Activated naive CD8-positive, alpha-beta T cell treated with anti-CD3 and anti-CD28 coated beads, Interleukin-2, amount 50 U/mL, for 24 hours (primary cell): ENCODE measurements at places on chromosomes 1 and 21.
A peak's percentile ranks its signal among the peaks of the same experiment; 100 is the strongest.

DNA sequence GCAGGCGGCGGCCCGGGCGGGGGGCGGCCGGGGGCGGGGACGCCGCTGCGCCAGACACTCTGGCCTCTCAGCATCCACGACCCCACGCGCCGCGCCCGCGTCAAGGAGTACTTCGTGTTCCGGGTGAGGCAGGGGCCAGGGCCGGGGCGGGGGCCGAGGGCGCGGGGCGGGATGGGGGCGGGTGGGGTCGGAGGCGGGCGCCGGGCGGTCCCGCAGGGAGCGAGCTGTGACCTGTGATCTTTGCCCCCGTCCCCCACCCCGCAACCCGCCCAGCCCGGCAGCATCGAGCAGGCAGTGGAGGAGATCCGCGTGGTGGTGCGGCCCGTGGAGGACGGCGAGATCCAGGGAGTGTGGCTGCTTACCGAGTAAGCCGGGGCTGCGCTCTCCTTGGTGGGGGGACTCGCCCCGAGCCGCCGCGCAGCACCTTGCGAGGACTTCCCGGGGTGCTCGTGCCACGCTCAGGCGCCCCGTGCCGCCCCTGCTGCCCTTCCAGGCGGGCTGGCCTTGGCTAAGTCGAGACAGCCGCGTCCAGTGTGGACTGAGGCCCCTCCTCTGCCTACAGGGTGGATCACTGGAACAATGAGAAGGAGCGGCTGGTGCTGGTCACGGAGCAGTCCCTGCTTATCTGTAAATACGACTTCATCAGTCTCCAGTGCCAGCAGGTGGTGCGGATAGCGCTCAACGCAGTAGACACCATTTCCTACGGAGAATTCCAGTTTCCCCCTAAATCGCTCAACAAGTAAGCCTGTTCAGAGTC lies 514 bp downstream of the TPRG1L start:
- no peaks in the 10 kb centered on the region for H3K27me3 ChIP-seq
- peak overlapping the region; percentile 89 for H3K4me3 ChIP-seq
- DNase-seq, result peak; percentile 25
- peaks cover 27% of the 10 kb centered on the region for H3K4me1 ChIP-seq

- no peaks in the 10 kb centered on the region for H3K36me3 ChIP-seq
- no peak for DNase-seq
- no peak overlapping the region for H3K27ac ChIP-seq
- peaks cover 3% of the 10 kb centered on the region for H3K4me1 ChIP-seq
- no peaks in the 10 kb centered on the region for H3K27me3 ChIP-seq
- H3K4me3 ChIP-seq, result no peak overlapping the region
These were observed 37.2 kb downstream of the PDE9A start for GRCh38 chr21:42690586-42690985.

- H3K27ac ChIP-seq, result no peak overlapping the region
- no peak for DNase-seq
- peaks cover 9% of the 10 kb centered on the region for H3K4me1 ChIP-seq
- no peak overlapping the region for H3K4me3 ChIP-seq
These were observed 63.6 kb downstream of the MYOM3 start for GRCh38 chr1:24048205-24048869.

DNA sequence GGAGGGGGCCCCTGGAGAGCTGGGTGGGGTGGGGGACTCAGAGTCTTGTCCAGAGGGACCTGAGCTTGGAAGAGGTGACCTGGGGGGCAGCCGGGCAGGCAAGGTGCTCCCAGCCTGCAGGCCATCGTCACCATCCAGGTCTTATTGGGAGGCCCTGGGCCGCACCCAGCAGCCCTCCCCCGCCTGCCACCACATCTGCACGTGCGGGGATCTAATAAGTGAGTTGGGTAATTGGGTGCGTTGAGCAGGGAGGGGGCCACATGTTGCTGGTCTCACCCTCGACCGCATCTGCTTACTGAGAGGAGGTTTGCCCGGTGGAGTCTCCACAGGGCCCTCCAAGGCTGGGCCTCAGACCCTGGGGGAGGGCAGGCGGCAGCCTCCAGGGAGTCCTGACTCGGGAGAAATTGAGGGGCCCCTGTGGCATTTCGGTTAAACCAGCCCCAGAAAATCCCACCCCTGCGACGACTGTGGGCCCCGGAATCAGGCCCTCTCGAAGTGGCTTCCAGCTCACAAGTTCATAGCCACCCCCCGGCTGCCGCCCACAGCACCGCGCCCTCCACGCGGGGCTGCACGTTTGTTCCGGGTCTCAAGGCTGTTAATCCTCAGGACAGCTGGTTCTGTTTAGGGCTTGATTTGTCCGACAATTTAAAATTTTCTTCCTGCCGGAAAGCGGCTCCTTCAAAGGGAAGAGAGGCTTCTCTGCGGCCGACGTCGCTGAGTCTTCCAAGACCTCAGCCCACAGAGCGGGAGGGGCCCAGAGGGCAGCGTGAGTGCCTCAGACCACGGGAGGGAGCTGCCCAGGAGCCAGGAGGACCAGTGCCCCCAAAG lies 14.7 kb upstream of the COL6A2 start:
- no peak overlapping the region for H3K27ac ChIP-seq
- no peaks in the 10 kb centered on the region for H3K4me1 ChIP-seq
- no peaks in the 10 kb centered on the region for H3K36me3 ChIP-seq
- no peak overlapping the region for H3K4me3 ChIP-seq
- no peak for DNase-seq
- no peaks in the 10 kb centered on the region for H3K27me3 ChIP-seq

GRCh38 chr1:6414881-6415626 lies 4.7 kb downstream of the HES2 start:
- H3K27ac ChIP-seq, result no peak overlapping the region
- no peak overlapping the region for H3K4me3 ChIP-seq
- DNase-seq, result no peak
- H3K36me3 ChIP-seq, result no peaks in the 10 kb centered on the region
- peaks cover 58% of the 10 kb centered on the region for H3K27me3 ChIP-seq

- H3K36me3 ChIP-seq, result no peaks in the 10 kb centered on the region
- no peaks in the 10 kb centered on the region for H3K4me1 ChIP-seq
- H3K27ac ChIP-seq, result no peak overlapping the region
These were observed 373.5 kb downstream of the KIF26B start for GRCh38 chr1:245528258-245528635.

- H3K27ac ChIP-seq, result no peak overlapping the region
- no peaks in the 10 kb centered on the region for H3K36me3 ChIP-seq
- H3K4me3 ChIP-seq, result no peak overlapping the region
- H3K4me1 ChIP-seq, result no peaks in the 10 kb centered on the region
These were observed 31.0 kb downstream of the NTMT2 start for GRCh38 chr1:170176772-170177171.

- H3K27me3 ChIP-seq, result no peaks in the 10 kb centered on the region
- H3K4me3 ChIP-seq, result no peak overlapping the region
- peaks cover 20% of the 10 kb centered on the region for H3K4me1 ChIP-seq
These were observed 15.4 kb downstream of the AMPD2 start for GRCh38 chr1:109634771-109635750.

DNA sequence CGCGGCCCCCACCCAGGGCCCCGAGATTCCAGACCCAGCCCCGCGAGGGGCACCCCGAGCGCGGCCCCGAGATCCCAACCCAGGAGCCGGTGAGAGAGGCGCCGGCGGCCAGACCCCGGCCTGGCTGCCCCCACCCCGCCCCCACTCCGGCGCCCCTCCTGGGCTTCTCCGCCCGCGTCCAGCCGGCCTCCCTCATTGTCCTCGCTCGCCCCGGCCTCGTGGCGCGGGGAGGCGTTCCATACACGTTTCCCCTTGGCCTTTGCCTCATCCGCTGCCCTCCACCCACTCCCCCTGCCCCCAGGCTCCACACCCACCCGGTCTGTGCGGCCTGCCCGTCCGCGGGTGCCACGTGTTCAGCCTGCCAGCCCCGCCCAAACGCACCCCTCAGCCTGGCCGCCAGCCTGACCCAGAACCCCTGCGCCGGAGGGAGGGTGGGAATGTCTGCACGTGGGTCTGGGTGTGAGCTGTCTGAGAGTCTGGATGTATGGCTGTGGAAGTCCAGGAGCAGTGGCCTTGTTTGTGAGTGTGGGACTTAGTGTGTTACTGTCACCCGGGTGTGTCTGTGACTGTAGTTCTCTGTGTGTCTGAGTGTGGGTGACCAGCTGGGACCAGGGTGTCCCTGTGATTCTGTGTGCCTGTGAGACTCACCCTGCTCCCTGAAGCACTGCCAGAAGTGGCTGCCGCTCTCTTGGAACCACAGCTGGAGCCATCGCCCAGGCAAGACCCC lies 681 bp downstream of the B4GALT2 start:
- H3K27me3 ChIP-seq, result peaks cover 2% of the 10 kb centered on the region
- H3K4me1 ChIP-seq, result peaks cover 45% of the 10 kb centered on the region
- H3K4me3 ChIP-seq, result peak overlapping the region; percentile 90
- H3K36me3 ChIP-seq, result peaks cover 40% of the 10 kb centered on the region
- peak; percentile 60 for DNase-seq

GRCh38 chr1:205542367-205542766 lies 37.9 kb downstream of the CDK18 start:
- no peak for DNase-seq
- peaks cover 9% of the 10 kb centered on the region for H3K4me1 ChIP-seq
- H3K27me3 ChIP-seq, result peaks cover 39% of the 10 kb centered on the region
- H3K4me3 ChIP-seq, result no peak overlapping the region
- H3K36me3 ChIP-seq, result no peaks in the 10 kb centered on the region

DNA sequence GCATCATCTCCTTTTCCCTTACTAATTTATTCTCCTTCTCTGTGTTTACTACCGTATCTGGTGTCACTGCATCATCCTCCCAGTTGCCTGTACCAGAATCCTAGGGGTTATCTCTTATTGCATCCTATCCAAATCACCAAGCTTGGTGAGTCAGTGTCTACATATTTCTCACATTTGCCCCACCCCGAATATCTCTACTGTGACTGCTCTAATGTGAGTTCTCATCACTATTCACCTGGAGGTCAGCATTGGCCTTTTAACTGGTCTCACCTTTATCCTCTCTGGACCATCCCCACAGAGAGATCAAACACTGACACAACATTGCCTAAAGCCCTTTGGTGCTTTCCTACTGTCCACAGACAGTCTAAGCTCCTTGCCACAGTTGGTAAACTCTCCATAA lies 45.7 kb upstream of the ZNF648 start:
- H3K27ac ChIP-seq, result no peak overlapping the region
- H3K36me3 ChIP-seq, result no peaks in the 10 kb centered on the region
- DNase-seq, result no peak
- no peak overlapping the region for H3K4me3 ChIP-seq
- peaks cover 25% of the 10 kb centered on the region for H3K27me3 ChIP-seq
- H3K4me1 ChIP-seq, result no peaks in the 10 kb centered on the region

DNA sequence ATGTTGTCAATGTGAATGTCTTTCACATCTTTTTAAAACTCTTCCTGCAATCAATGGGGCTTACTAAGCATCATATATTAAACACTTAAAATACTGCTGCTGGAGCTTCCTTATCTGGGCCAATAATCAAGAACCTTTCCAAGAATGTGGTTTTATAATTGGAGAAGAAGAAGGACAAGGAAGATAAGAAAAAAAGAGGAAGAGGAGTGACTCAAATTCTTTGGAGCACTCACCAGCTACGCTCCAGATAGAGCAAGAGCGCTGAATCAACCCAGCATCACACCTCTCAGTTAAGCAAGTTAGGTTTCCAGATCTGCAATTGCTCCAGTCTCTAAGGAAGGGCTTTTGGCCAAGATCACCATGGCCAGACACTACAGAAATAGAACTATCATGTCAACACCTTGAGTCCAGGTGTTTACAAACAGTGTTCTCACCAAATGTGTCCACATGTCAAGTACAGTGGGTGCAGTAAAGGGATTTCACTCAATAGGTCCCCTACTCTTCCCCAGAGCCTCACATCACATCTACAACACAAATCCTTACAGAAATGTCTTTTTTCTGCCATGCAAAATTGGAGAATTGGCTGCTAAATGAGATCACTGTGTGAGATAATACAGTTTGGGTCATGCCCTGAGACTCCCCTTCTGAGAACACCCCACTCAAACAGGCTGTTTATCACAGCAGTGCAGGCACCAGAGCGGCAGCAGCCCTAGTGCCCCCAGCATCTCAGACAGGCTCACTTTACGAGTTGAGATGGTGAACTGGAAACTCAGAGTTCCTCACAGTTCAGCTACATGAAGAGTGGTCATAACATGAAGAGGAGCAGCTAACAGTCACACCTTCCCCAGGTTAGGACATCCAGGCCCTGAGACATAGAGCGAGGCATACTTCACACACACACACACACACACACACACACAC lies 1.7 kb upstream of the SPRR2B start:
- no peak for DNase-seq
- peaks cover 10% of the 10 kb centered on the region for H3K27me3 ChIP-seq
- H3K4me1 ChIP-seq, result no peaks in the 10 kb centered on the region
- H3K27ac ChIP-seq, result no peak overlapping the region
- no peaks in the 10 kb centered on the region for H3K36me3 ChIP-seq
- no peak overlapping the region for H3K4me3 ChIP-seq

- no peaks in the 10 kb centered on the region for H3K27me3 ChIP-seq
- no peaks in the 10 kb centered on the region for H3K36me3 ChIP-seq
- H3K4me1 ChIP-seq, result no peaks in the 10 kb centered on the region
These were observed 445.7 kb downstream of the AMY1C start for GRCh38 chr1:104195395-104195794.

- H3K4me1 ChIP-seq, result no peaks in the 10 kb centered on the region
- H3K36me3 ChIP-seq, result no peaks in the 10 kb centered on the region
- no peak for DNase-seq
- H3K4me3 ChIP-seq, result no peak overlapping the region
- H3K27me3 ChIP-seq, result peaks cover 25% of the 10 kb centered on the region
- H3K27ac ChIP-seq, result no peak overlapping the region
These were observed 155.9 kb downstream of the FOXD2 start for GRCh38 chr1:47593598-47594285.

DNA sequence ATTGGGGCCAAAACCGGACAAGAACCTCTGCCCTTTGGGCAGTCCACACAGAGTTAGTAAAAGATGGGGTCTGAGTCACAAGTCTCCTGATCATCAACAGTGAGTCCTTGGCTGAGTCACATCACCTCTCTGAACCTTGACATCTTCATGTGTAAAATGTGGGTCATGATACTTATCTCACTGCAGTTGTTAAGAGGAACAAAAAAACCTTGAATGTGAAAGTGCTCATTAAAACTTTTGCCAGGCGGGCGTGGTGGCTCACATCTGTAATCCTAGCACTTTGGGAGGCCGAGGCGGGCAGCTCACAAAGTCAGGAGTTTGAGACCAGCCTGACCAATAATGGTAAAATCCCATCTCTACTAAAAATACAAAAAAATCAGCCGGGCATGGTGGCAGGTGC lies 15.7 kb downstream of the S100A16 start:
- no peak overlapping the region for H3K4me3 ChIP-seq
- DNase-seq, result no peak
- H3K4me1 ChIP-seq, result peaks cover 21% of the 10 kb centered on the region
- H3K36me3 ChIP-seq, result no peaks in the 10 kb centered on the region
